Epithelial cell of proximal tubule (primary cell): ENCODE measurements at places on chromosomes 13 and 19. TPM values are rescaled to one million over a fixed set of nuclear protein-coding genes. Genes with fewer than 3 reads are reported as not detected.

Gene SYNGR4
- not detected in 2 replicates for total RNA-seq

Gene ZNF260
- total RNA-seq = 13.0 and 15.8 TPM in 2 replicates

Gene NLRP9
- total RNA-seq = not detected in 2 replicates

Gene TEX101
- not detected in 2 replicates for total RNA-seq

Gene HCST
- not detected in 2 replicates for total RNA-seq

Gene ADM5
- 1.9 and 2.8 TPM in 2 replicates for total RNA-seq
